ENCODE measurements at places on chromosomes 6 and 20.
A peak's percentile ranks its signal among the peaks of the same experiment; 100 is the strongest.

DNA sequence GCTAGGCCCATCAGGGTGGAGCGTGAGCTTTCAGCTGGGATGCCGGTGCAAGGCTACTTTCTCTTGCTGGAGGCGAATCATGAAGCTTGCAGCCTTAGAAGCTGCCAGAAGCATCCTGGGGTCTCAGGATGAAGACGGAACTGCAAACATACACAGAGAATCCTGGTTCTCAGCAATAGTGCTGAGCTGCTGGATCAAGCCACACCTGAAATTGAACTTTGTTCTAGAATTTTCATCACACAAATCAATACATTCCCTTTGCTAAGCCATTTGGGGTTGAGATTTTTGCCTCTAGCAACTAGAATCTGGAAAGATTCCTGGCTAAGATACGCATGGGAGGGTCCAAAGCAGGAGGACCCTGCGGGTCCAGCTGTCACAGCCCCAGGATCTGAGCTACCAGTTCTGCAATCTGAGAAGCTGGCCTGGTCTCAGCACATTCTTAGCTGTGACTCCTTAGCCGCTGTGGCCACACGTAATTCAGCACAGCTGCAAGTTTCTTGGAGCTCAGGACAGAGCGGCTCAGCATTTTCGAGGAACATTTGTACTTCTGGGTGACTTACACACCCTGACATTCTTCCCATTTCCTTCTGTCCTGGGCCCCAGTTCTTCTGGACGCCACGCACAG lies 6.6 kb upstream of the ARFGAP1 start:
- no peak for DNase-seq

DNA sequence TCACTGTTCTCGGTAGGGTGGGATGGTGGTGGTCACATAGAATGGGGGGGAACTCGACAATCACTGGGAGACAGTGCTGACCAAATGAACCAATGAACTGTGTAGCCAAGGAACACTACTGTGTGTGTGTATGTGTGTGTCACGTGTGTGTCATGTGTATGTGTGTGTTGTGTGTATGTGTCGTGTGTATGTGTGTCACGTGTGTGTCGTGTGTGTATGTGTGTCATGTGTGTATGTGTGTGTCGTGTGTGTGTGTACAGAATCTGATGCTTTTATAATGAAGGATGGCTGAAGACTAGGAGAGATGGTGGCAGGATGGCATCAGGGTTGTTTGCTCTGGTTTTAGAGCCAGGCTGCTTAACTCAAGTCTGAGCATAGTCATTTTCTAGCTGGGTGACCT lies 99.1 kb upstream of the DUSP22 start:
- DNase-seq, result no peak

GRCh38 chr6:30942338-30943060 lies 1.7 kb downstream of the MUCL3 start:
- peak; percentile 25 for DNase-seq

DNA sequence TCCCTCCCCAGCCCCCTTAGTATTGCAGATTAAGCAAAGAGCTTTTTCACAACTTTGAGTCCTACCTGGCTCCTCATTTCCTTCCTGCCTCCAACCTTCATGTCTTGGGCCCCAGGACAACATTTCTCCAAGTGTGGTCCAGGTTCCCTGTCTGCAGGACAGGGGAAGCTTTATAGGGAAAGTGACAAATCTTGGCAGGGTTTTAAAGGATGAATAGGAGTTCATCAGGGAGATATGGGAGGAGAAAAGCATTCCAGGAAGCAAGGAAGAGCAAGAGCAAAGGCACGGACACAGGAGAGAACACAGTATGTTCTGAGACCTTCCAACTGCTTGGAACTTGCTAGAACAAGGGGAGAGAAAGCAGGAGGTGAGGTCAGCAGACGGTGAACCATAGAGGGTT lies 1.9 kb downstream of the BPIFB1 start:
- no peak for DNase-seq

GRCh38 chr20:39266989-39267388 lies 304.8 kb downstream of the DHX35 start:
- no peak for DNase-seq

DNA sequence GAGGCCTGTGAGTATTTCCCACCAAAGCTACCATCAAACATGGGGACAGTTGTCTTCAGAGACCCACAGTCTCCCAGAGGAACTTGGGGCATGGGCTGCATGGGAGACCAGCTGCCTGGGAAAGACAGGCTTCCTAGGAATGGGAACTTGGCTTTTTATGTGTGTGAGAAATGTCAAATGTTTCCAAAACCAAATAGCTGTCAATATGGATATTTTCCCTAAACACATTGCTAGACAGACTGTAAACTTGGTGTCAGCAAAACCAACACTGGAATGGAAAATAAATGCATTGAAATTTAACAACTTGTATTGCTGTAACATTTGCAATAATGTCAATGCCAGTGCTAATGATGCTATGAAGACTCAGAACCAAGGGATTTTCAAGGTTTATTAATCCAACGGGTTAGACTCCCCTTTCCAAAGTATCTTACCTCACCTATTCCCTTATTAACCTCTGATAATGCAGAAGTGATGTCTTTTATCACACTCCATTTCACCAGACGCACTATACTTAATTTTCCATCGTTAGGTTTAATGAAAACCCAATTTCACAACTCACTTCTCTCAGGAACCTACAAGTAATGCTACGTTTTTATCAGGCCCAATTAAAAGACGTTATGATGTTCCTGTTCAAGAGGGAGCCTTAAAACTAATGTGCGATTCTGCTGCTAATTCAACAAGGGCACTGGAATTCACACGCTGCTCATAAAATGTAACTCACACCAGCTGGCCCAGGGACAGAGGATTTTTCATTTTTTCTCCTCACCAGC lies 546.1 kb upstream of the CHD6 start:
- no peak for DNase-seq

DNA sequence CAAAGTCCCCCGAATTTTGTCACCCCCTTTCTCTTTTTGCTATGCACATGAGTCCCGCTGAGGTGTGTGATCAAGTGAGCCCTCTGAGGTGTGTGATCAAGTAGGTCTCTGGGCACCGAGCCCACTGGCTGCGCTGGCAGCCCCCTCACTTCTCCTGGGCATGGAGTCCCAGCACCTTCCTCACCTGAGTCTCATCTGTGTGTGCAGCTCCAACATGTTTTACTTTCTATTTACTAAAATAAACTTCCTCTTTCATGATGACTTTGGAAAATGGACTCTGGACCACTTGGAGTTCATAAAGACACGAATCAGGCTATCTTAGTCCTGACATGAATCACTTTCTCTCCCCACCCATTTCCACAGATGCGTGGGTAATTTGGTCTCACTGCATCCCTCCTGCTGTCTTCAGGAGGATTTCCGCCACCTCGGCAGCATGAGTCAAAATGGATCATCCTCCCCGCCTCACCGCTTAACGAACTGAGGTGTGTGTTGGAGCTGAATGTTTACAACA lies 39.8 kb downstream of the PRDM1 start:
- DNase-seq, result peak; percentile 75

DNA sequence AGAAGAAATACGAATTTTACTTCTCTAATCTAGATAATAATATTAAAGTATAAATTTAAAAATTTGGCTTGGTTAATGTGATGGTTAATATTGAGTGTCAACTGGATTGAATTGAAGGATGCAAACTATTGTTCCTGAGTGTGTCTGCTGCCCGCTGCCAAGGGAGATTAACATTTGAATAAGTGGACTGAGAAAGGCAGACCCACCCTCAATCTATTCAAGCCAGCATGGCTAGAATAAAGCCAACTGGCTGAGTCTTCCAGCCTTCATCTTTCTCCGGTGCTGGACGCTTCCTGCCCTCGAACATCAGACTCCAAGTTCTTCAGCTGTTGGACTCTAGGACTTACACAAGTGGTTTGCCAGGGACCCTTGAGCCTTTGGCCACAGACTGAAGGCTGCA lies 152.7 kb downstream of the TBXT start:
- no peak for DNase-seq

DNA sequence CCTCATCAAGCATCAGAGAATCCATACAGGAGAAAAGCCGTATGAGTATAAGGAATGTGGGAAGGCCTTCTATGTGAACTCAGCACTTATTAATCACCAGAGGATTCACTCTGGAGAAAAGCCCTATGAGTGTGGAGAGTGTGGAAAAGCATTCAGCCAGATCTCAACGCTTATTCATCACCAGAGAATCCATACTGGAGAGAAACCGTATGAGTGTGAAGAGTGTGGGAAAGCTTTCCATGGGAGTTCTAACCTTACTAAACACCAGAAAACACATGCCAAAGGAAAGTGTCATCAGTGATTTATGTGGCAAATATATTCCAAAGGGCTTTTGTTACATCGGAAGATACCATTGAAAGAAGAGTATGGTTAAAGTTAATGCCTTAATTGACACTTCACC lies 25.4 kb downstream of the ZKSCAN8 start:
- no peak for DNase-seq

- DNase-seq, result no peak
These were observed 267.7 kb downstream of the RNF144B start for GRCh38 chr6:18654821-18655220.

- DNase-seq, result no peak
These were observed 754.0 kb upstream of the ADGRB3 start for GRCh38 chr6:67880939-67881705.

GRCh38 chr20:47061549-47061948 lies 166.9 kb downstream of the EYA2 start:
- DNase-seq, result no peak

- DNase-seq, result no peak
These were observed 150.9 kb upstream of the HMGN3 start for GRCh38 chr6:79385333-79385732.

GRCh38 chr6:43667245-43668150 lies 20.1 kb downstream of the MRPS18A start:
- DNase-seq, result peak; percentile 94

- DNase-seq, result no peak
These were observed 1249.0 kb upstream of the CITED2 start for GRCh38 chr6:140623498-140623897.

GRCh38 chr20:44752099-44752931 lies 6.7 kb downstream of the KCNK15 start:
- no peak for DNase-seq

- no peak for DNase-seq
These were observed 29.6 kb downstream of the RAMACL start for GRCh38 chr6:166556863-166557322.

- DNase-seq, result no peak
These were observed 380.9 kb downstream of the UTRN start for GRCh38 chr6:144665932-144666450.

- peak; percentile 3 for DNase-seq
These were observed 481 bp downstream of the ZNF133 start for GRCh38 chr20:18288749-18289267.

- no peak for DNase-seq
These were observed 76.3 kb downstream of the CDK19 start for GRCh38 chr6:110738899-110739365.

DNA sequence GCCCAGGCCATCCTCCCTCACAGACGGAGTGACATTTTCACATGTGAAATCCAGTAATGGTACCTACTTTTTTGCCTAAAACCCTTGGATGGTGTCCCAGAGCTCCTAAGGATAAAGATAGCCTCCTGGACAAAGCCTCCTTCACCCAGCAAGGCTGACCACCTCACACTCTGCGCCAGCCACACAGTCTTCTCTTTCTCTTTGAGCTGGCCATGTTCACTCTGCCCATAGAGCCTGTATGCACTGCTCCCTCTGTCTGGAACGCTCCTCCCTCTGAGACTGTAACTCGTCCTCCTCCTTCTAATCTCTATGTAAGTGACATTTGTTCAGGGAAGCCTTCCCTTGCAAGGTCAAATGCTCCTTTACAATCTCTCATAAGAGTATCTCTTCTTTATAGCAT lies 14.6 kb downstream of the TMEM151B start:
- DNase-seq, result no peak

- DNase-seq, result no peak
These were observed 186.8 kb downstream of the UBE3D start for GRCh38 chr6:82878812-82879211.

DNA sequence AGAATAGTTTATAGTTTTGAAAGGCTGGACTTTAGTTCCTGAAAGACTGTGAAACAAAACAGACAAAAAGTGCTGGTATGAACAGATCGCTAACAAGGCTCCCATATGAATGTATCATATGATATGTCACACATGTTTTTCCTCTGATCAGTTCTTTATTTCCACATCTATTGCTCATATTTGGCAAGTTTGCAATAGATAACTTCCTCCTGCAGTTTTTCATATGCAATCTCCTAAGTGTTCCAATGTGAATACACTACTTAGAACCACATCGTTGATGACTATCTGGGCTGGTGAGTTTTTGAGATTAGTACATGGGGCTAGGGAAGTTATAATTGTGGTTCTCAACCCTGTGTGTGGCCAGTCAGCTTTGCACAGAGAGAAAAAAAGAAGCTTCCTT lies 23.1 kb downstream of the CRYBG1 start:
- no peak for DNase-seq

DNA sequence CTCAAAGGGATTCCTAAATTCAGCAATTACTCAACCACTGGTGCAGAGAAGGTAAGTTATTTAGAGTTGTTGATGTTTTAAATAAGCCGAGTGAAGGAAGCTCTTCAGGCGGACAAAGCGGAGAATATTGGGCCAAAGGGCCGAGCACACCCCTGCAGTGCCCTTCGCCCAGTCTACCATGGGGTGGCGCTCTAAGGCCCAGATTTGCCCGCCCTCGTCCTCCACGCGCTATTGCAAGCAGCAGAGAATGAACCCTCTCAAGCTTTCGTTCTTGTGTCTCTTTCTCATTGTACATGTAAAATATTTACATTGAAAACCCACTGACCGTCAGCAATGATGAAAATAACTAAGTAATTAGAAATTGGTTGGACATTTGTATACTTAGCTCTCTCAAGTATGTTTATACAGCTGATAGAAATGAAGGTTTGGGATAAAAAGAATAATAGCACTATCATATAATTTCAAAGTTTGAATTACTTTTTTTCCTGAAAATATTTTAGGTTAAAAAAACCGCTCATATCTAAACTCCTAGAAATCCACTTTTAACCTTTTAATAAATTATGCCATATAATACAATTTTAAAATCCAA lies 195.0 kb upstream of the CEP162 start:
- DNase-seq, result peak; percentile 5

DNA sequence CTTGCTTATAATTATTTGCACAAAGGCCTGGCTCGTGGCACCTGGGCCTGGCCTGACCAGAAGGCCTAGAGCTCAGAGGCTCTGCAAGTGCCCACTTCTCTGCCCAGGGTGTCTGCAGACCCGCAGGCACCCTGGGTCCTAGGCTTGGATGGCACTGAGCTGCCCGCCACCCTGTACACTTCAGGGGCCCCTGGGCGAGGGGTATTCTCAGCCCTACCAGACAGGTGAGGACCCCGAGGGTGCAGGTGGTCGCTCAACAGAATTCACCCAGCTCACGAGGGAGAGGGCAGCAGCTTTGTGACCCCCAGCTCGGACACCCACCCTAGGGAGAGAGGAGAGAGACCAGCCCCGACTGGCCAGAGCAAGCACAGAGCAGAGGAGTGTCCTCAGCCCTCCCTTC lies 83.9 kb downstream of the RIPOR3 start:
- no peak for DNase-seq

- no peak for DNase-seq
These were observed 53.7 kb downstream of the BMP7 start for GRCh38 chr20:57212534-57213276.

- peak; percentile 49 for DNase-seq
These were observed 592 bp downstream of the CUTA start for GRCh38 chr6:33417128-33417902.

- no peak for DNase-seq
These were observed 15.3 kb upstream of the CCN2 start for GRCh38 chr6:131966443-131966842.
